B cell (primary cell): ENCODE measurements at places on chromosomes 13 and 19. TPM values are rescaled to one million over a fixed set of nuclear protein-coding genes. Genes with fewer than 3 reads are reported as not detected.

The CYP4F12 gene
- not detected in 2 replicates for total RNA-seq

GRCh38 chr13:30787738-30788525 is 52.6 kb downstream of the ALOX5AP start:
- H3K4me1 ChIP-seq = no peaks in the 10 kb centered on the region
- no peaks in the 10 kb centered on the region for H3K27me3 ChIP-seq
- no peak overlapping the region for H3K4me3 ChIP-seq

The CLDN10 gene
- not detected in 2 replicates for total RNA-seq

The ZNF506 gene
- total RNA-seq = 67.6 and 80.3 TPM in 2 replicates

The HS6ST3 gene
- not detected in 2 replicates for total RNA-seq

GRCh38 chr13:62294244-62294643 is 878.6 kb upstream of the PCDH20 start:
- no peak for DNase-seq
- H3K27me3 ChIP-seq = no peaks in the 10 kb centered on the region
- H3K36me3 ChIP-seq = no peaks in the 10 kb centered on the region

- no peak for DNase-seq
- H3K4me3 ChIP-seq = no peak overlapping the region
- no peaks in the 10 kb centered on the region for H3K4me1 ChIP-seq
- no peaks in the 10 kb centered on the region for H3K27me3 ChIP-seq
These were observed 543.3 kb upstream of the SPRY2 start for GRCh38 chr13:80884056-80884785.

DNA sequence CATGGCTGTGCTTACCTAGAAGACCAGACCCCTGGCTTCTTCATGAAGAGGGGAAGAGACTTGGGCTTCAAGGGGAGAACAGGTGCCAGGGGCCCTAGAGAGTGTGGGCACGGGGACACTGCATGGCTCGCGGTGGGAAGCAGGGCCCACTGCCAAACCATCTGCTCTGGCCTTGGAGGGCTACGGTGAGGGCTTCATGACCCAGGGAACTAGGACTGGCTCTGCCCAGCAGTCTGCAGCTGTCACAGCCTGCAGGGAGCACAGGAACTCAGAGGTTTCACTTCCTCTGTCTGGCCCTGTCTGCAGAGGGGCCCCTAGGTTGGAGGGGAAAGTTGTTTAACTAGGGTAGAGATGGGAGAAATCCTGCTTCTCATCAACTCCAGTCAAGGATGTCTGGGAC is 4.3 kb downstream of the ERCC1 start:
- H3K27me3 ChIP-seq = no peaks in the 10 kb centered on the region
- peak overlapping the region; percentile 44 for H3K27ac ChIP-seq
- peaks cover 33% of the 10 kb centered on the region for H3K36me3 ChIP-seq
- peak; percentile 86 for DNase-seq

The TSKS gene
- 0.15 and 0.56 TPM in 2 replicates for total RNA-seq

The LILRB3 gene
- 0.25 and 0.34 TPM in 2 replicates for total RNA-seq

DNA sequence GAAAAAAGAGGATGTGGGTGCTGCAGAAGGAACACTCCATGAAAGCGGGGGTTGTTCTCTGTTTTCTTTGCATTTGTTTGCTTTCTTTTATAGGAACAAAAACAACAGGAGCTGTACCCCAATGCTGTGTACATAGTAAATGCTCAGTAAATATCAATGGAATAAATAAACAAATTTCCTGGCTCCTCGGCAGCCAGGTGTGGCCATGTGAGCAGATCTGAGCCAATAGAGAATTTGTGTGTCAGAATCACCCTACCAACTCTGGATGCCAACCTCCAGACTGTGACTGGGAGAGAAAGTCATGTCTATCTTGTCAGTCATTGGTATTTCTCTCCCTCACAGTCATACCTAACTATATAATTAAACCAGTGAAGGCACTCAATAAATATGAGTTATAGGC is 10.6 kb upstream of the CLPP start:
- no peak for DNase-seq
- no peak overlapping the region for H3K27ac ChIP-seq
- H3K4me1 ChIP-seq = no peaks in the 10 kb centered on the region

DNA sequence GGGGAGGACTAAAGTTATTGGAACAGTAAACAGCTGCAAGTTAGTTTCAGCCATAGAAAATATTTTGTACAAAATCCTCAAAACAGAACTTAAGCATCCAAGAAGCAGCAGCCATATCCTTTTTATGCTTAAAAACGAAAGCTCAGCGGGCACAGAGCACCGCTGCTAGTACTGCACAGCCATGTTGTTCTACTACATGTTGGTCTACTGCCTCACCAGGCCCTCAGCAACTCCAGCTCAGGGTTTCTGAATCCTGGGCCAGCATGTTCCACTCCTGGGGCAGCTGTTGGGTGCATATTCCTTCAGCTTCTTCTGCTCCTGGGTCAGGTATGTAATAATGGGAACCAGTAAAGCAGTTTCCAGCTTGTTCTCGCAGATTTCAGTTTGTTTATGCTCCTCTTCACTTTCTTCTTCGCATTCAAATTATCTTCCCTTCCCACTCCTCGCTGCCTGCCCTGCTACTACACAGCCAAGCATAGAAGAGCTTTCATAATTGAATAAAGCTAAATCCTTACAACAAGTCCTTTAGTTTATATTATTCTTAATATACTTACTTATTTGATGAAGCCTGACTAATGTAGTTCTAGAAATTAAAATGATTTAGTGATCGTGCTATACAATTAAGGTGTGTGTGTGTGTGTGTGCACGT is 820.5 kb upstream of the ATXN8OS start:
- no peaks in the 10 kb centered on the region for H3K36me3 ChIP-seq
- H3K27ac ChIP-seq = no peak overlapping the region
- H3K4me3 ChIP-seq = no peak overlapping the region
- no peak for DNase-seq
- H3K4me1 ChIP-seq = no peaks in the 10 kb centered on the region

The SYCN gene
- not detected in 2 replicates for total RNA-seq

DNA sequence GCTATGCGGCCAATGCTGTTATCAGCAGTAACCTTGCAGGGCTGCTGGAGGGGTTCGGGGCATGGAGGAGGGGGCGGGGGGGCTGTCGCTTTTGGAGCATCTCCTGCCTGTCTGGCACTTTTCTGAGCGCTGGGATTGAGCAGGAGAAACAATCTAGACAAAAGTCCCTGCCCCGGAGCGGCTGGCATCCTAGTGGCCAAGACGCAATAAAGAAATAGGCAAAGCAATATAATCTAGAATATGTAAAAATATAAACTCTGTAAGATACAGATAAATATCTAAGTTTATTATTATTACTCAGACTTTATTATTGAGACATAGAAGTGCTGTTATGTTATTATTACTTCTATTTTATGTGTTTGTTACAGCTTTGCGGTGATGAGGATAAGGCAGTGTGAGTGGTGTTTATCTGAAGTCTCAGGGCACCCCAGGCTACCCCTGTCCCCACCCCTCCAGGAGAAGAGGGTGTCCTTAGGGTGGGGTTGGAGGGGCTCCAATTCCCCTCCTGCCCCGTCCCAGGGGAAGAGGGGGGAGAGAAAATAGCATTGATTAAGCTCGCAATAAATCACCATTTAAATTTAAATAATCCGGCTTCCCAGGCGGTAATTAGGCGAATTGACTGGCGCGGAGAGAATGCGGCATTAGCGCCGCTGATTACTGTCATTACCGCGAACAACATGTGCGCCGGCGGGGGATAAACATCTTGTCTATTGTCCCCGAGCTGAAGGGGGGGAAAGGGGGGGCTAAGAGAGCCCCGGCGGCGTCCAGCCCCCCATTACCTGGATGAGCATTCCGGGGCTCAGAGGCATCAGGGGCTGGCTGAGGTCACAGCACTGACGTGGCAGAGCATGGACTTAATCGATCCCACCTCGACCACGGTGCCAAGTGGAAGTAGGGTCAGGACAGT is 3.2 kb downstream of the NPAS1 start:
- no peaks in the 10 kb centered on the region for H3K36me3 ChIP-seq
- no peak overlapping the region for H3K4me3 ChIP-seq
- H3K27me3 ChIP-seq = peaks cover 77% of the 10 kb centered on the region
- no peak for DNase-seq

GRCh38 chr13:29496241-29496712 is 99.2 kb downstream of the SLC7A1 start:
- DNase-seq = peak; percentile 78
- peaks cover 36% of the 10 kb centered on the region for H3K4me1 ChIP-seq
- no peaks in the 10 kb centered on the region for H3K36me3 ChIP-seq
- H3K27me3 ChIP-seq = no peaks in the 10 kb centered on the region

GRCh38 chr13:98456413-98456845 is 120.5 kb downstream of the STK24 start:
- H3K36me3 ChIP-seq = peaks cover 3% of the 10 kb centered on the region
- H3K4me3 ChIP-seq = no peak overlapping the region
- no peak overlapping the region for H3K27ac ChIP-seq
- no peaks in the 10 kb centered on the region for H3K4me1 ChIP-seq

DNA sequence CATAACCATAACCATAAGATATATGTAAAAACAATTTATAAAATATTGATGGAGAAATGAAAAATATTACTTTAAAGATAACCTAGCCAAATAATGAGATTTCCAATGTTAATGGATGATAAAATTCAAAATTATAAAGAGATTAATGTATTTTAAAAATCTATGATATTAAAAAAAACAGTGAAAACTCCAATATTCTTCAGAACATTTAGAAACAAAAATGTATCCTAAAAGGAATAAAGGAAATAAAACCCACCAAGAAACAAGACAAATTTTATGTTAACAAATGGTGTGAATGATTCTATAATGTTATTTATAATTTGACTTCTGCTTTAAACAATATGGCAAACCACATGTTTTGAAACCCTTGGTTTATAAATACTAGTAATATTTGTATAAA is 1587.8 kb downstream of the PCDH9 start:
- no peak overlapping the region for H3K4me3 ChIP-seq
- H3K4me1 ChIP-seq = no peaks in the 10 kb centered on the region
- no peak overlapping the region for H3K27ac ChIP-seq
- H3K36me3 ChIP-seq = no peaks in the 10 kb centered on the region
- H3K27me3 ChIP-seq = no peaks in the 10 kb centered on the region
- no peak for DNase-seq

The MPND gene
- total RNA-seq = 25.6 and 30.3 TPM in 2 replicates

- H3K27me3 ChIP-seq = no peaks in the 10 kb centered on the region
- DNase-seq = no peak
- no peak overlapping the region for H3K27ac ChIP-seq
- H3K36me3 ChIP-seq = peaks cover 88% of the 10 kb centered on the region
- no peak overlapping the region for H3K4me3 ChIP-seq
These were observed 15.2 kb downstream of the EPN1 start for GRCh38 chr19:55690109-55690768.

GRCh38 chr19:8663920-8664670 is 33.7 kb downstream of the NFILZ start:
- peaks cover 15% of the 10 kb centered on the region for H3K4me1 ChIP-seq
- H3K36me3 ChIP-seq = no peaks in the 10 kb centered on the region
- H3K4me3 ChIP-seq = no peak overlapping the region
- H3K27ac ChIP-seq = no peak overlapping the region
- H3K27me3 ChIP-seq = no peaks in the 10 kb centered on the region

DNA sequence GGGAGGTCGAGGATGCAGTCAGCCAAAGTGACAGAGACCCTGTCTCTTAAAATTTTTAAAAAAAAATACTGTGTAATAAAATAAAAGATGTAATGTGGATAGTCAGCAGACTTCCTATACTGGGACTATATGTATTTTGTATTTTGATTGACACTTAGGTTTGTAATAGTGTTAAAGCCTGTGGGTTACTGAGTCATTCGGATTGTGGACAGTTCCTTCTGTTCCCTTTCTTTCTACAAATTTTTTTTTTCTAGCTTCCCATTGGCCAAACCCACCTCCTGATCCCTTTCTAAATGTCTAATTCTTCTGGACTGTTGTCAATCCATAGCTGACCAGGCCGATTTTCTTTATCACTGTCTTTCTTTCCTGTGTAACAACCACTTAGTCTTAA is 108.0 kb downstream of the DNAJC3 start:
- no peak for DNase-seq
- H3K27ac ChIP-seq = no peak overlapping the region
- no peaks in the 10 kb centered on the region for H3K4me1 ChIP-seq
- no peaks in the 10 kb centered on the region for H3K27me3 ChIP-seq
- H3K36me3 ChIP-seq = peaks cover 39% of the 10 kb centered on the region

The ZNF470 gene
- 6.9 and 11.9 TPM in 2 replicates for total RNA-seq

GRCh38 chr13:100506154-100506553 is 82.4 kb downstream of the GGACT start:
- H3K4me1 ChIP-seq = no peaks in the 10 kb centered on the region
- no peak overlapping the region for H3K27ac ChIP-seq
- no peak for DNase-seq
- no peak overlapping the region for H3K4me3 ChIP-seq

GRCh38 chr13:30997697-30998096 is 65.2 kb downstream of the TEX26 start:
- no peaks in the 10 kb centered on the region for H3K36me3 ChIP-seq
- no peak for DNase-seq
- H3K4me1 ChIP-seq = no peaks in the 10 kb centered on the region
- no peak overlapping the region for H3K4me3 ChIP-seq
- H3K27me3 ChIP-seq = peaks cover 3% of the 10 kb centered on the region
